Caki2 (cell line): ENCODE measurements at places on chromosomes 13 and 19. TPM values are rescaled to one million over a fixed set of nuclear protein-coding genes. Genes with fewer than 3 reads are reported as not detected.
A peak's percentile ranks its signal among the peaks of the same experiment; 100 is the strongest.

DNA sequence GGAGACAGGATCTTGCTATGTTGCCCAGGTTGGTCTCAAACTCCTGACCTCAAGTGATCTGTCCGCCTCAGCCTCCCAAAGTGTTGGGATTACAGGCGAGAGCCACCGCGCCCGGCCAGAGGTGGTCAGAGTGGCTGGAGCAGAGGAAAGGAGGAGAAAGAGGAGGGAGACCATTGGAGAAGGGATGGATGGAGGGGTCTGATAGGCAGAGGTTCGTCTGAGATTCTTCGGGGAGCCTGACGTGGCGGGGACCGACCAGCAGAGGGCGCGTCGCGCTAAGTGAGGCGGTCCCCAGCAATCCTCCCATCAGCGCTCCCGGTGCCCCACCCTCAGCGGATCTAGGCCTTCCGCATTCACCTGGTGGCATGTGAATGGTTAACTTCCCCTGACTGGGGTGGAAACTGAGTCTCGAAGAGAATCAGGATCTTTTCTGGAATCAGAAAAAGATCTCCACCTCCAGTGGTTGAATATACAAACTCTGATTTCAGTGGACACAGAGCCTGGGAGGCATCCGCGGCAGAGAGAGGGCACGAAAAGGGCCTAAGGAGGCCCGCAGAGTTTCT is 8.8 kb downstream of the GTPBP3 start:
- DNase-seq = peak; percentile 48

DNA sequence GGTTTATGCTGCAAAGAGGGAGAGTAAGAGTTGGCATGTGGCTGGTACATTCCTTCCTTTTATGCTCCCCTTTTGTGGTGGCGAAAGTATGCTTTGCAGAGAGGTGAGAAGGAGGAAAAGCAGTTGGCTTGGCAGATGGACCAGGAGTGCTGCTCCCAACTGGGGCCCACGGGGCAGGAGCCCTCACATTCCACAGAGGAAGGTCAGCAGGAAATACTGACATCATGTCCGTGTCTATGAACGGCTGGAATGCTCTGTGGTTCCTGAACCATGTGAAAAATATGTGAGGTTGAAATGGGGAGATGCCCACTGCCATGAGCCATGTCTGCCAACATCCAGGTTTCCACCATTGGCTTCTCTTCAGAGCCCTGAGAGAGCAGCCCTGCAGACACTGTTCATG is 33.3 kb upstream of the GAS6 start:
- peak; percentile 34 for DNase-seq

DNA sequence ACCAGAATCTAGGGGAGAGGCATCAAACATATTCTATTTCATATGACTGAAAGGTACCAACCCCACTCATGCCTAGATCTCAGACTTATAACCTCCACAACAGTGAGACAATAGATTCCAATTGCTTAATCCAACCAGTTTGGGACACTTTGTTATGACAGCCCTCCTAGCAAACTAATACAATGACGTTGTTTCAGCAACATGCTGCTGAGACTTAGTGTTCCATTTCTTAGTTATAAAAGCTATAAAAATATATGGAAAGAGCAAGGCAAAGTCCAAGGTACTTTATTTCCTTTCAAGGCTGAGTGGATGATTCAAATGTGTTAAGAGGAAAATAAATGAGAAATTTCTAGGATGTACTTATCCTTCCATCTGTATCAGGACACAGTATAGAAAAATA is 352.0 kb downstream of the FGF14 start:
- DNase-seq = no peak

GRCh38 chr19:29273000-29273640 is 60.2 kb upstream of the UQCRFS1 start:
- DNase-seq = peak; percentile 29

Gene HSH2D
- not detected in 2 replicates for total RNA-seq

- no peak for DNase-seq
Observed at GRCh38 chr13:78298657-78299056, 304.7 kb downstream of the POU4F1 start.

DNA sequence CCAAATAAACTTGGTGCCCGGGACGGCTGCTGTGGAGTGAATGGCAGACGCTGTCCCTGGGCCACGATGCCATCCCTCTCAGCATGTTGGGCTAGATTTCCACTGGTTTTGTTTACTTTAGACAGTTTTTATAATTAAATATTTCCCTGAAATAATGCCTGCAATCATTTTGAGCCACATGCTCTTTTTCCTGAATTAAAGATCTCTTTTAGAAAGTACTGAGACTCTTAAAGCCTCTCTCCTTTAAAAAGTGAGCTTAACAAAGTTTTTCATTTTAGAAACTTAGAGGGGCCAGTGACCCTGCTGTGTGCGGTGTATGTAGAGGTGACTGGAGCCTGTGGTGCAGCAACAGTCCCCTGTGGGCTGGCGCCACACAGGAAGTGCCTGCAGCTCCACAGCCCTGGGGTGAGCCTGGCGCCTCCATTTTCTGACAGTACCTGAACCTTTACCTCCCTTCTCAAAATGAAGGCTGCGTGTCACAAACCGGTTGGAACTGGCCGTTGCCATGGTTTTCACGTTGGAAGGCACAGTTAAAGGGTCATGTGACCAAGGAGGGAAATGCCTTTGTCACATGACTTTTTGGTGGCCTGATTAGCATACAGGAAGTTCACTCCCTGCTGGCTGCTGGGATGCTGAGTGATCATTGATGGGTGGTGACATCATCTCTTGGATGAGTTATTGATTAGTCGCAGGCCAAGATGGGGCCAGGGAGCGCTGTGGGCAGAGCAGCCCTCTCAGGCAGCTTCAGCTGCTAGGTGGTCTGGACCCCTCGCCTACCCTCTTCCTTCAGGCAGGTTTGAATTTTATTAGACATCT is 26.3 kb downstream of the TSSK6 start:
- DNase-seq = peak; percentile 94

- peak; percentile 61 for DNase-seq
Observed at GRCh38 chr19:47230054-47230920, 712 bp downstream of the BBC3 start.

- DNase-seq = no peak
Observed at GRCh38 chr13:30585748-30586262, 31.9 kb upstream of the USPL1 start.

GRCh38 chr13:93029536-93029935 is 197.1 kb upstream of the GPC6 start:
- DNase-seq = no peak

DNA sequence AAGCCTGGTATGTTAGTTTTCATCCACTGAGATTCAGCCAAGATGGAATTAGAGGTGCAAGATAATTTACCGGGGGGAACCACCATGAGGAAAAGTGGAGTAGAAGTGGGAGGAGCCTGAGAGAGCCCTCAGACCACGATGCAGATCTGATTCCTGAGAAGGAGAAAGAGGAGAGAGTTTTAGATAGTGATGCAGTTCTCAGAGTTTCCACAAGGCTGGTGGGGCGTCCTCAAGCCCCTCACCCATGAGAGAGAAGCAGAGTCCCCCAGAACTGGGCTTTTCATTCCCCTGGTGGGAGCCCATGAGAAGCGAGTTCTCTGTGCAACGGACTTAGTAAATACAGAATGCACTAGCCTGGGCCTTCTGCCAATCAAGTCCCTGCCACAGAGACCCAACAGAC is 18.1 kb downstream of the CEACAM5 start:
- DNase-seq = no peak

DNA sequence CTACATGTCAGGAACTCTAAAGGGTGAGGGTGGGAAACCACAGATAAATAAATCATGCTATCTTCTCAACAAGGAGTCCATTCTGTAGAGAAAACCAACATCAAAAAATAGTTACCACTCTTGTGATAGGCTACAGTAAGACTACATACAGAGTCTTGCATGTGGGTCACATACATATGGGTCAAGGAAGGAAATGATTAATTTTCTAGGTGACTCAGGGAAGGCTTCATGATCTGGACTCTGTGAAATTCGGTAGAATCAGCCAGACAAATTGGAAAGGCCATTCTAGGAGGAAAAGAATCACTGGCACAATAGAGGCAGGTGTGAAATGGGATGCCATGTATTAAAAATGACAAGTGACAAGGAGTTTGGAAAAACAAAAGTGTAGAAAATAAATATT is 638.9 kb downstream of the LIG4 start:
- DNase-seq = no peak

GRCh38 chr13:84433024-84433423 is 550.8 kb upstream of the SLITRK1 start:
- no peak for DNase-seq

DNA sequence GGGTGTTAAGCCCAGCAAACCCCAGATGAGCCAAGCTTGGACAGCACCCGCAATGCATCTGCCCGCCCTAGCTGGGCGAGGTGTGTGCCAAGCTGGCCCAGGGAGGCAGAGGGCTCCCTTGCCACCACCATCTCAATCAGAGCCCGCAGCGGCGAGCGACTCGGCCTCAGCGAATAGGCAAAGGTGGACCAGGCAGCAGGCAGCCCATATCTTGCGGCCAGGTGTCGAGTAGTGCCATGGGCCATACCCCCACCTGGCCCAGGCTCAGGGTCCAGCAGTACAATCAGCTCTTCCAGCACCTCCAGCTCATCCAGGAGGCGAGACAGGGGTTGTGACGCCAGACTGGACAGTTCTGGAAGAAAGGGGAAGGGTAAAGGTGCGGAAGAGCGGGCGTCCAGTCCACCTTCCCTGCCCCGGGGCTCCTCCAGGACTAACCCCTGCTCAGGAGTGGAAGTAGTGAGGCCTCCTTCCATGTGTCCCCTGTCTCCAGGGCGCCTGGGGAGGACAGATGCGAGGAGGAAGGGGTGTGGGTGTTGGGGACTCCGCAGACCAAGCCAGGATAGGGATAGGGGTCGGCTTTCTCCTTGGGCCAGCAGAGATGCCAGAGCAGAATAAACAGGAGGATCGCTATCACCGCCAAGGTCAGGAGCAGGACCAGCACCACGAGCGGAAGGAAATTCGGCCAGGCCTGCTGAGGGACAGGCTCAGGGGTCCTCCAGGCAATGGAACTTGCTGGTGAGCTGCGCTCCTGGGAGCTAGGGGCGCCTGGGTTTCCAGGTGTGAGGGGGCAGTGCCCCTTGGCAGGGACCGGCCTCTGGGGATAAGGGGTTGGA is 2.8 kb downstream of the IGFLR1 start:
- DNase-seq = no peak

Gene ZNF701
- total RNA-seq = 4.0 and 10.2 TPM in 2 replicates
